Stimulated activated CD8-positive, alpha-beta memory T cell treated with anti-CD3 and anti-CD28 coated beads, Interleukin-4, amount 100 ng/mL, for 1 hour (primary cell): ENCODE measurements at places on chromosomes 13 and 19.

DNA sequence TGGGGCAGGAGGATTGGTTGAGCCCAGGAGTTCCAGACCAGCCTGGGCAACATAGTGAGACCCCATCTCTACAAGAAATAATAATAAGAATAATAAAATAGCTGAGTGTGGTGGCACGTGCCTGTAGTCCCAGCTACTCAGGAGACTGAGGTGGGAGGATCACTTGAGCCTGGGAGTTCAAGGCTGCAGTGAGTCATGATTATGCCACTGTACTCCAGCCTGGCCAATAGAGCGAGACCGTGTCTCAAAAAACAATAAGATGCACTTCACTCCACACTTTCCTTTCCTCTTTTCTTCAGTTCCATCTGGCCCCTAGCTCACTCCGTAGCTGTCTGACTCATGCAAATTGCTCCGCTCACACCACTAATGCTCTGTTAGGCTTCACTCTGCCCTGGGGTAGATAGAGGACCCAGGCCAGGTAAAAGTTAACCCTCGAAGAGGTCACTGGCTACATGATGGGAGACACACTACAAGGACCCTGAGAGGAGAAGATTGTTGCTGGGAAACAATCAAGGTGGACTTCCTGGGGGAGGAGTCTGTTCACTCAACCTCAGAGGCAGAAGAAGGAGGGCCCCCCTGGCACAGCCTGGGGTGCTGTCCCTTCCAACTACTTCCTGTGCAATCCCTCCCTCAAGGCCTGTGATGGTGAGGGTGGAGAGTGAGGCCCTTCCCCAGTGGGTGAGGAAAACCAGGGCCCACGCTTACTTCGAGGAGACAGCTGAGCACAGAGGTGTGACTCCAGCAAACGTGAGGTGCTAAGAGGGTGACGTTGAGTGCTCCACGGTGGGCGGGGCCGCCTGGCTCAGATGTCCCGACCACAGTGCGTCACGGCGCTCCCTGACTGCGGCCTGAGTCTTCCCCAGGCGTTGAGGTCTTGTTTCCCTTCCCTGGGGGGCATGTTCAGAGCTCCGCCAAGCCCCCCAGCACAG, 8.8 kb upstream of the TNFSF9 start:
- peak; percentile 46 for DNase-seq

DNA sequence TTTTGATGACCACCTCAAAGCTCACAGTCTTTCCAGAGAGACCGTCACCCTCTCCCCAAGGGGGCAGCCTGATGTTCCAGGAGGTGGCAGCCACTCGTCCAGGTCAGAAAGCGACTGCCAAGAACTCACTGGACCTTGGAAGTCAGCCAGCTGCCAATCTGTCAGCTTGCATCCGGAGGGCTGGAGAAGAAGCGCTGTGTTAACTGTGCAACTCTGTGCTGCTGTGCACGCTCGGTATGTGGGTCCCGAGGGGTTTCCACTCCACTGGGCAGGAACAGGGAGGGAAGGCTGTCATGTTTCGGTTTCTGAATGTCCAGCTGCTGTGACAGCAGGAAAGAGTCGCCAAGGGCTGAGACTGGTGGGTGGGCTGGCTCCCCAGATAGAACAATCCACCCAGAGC, 89.2 kb downstream of the CACNA1A start:
- DNase-seq = no peak

GRCh38 chr13:76983676-76984075, 8.2 kb upstream of the CLN5 start:
- DNase-seq = no peak

GRCh38 chr13:105063676-105064075, 1471.8 kb downstream of the EFNB2 start:
- DNase-seq = no peak

DNA sequence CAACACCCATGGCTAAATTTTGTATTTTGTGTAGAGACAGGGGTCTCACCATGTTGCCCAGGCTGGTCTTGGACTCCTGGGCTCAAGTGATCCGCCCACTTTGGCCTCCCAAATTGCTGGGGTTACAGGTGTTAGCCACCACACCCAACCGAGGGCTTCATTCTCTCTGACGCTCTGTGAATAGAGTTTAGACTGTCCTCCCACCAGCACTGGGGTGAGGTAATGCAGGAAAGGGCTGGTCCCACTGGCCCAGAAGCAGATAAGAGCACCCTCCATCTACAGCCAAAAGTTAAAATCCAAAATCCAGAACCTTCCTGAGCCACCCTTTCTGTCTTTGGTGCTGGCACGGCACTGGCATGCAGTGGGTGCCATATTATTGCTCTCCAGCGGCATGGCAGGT, 31.8 kb upstream of the HOMER3 start:
- no peak for DNase-seq

GRCh38 chr19:4144666-4145249, 8.7 kb upstream of the CREB3L3 start:
- no peak for DNase-seq

DNA sequence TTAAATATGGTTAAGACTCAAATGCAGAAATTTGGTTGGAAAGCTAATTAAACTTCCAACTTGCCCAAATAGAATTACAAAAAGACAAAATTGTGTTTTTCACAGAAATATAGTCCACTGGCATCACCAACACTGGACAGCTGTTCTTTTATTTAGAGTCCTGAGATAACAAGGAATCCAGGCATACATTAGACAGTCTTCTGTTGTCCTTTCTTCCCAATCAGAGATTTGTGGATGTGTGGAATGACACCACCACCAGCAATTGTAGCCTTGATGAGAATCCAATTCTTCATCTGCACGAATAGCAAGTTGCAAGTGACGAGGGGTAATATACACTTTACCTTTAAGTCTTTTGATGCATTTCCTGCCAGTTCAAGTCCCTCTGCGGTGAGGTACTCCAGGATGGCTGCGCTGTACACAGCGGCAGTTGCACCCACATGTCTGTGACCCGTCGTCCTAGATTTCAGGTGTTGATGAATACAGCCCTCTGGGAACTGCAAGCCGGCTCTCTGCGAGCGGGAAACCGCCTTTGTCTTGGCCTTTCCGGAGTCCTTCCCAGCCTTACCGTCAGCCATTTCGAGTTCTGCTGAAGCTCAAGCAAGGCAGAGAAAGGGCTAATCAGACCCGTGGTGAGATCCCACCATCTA, 14.7 kb downstream of the UBAC2 start:
- no peak for DNase-seq

DNA sequence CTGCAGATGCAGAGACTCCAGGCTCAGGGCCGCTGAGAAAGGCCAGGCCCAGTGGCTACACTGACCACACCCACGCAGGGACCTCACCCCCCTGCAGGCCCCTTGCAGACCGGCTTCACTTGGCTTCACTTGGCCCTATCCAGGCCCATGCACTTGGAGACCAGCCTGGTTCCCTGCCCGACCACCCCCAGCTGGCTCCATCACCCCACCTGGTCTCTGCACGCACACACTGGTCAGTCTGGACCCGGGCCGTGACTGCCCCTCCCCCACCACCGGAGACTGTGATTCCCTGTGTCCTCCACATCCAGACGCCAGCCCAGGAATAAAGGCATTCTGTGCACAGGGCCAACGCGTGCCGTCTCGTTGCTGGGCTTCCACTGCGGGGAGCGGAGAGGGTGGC, 4.9 kb upstream of the EBI3 start:
- no peak for DNase-seq

DNA sequence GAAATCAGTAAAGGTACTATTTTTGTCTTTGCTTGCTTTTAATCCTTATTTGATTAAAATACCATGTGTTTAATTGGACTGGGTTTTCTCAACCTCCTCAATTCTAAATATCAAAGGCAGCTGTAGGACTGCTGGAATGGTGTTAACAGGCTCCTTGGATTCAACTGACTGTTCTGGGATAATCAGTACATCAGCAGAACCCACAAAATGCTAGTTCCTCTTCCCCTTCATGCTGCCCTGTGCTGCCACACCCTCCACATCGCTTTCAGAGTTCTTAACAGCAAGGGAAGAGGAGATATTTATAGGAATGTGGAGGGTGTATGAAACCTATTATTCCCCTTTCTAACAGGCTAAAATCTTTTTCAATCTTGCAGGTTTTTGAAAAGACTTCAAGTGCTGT, 82.4 kb downstream of the KCTD12 start:
- DNase-seq = no peak

- DNase-seq = no peak
Measured at GRCh38 chr13:93080166-93080565, 146.4 kb upstream of the GPC6 start.

GRCh38 chr13:22761709-22762108, 419.1 kb upstream of the SGCG start:
- DNase-seq = no peak

GRCh38 chr13:74132152-74132775, 1.9 kb downstream of the KLF12 start:
- no peak for DNase-seq

- no peak for DNase-seq
Measured at GRCh38 chr19:383922-384798, 24.8 kb downstream of the C2CD4C start.

GRCh38 chr19:34502582-34503411, 21.2 kb downstream of the WTIP start:
- no peak for DNase-seq
